NCI-H524 treated with DMSO at 0.1 percent for 48 hours (cell line): ENCODE measurements at places on chromosomes 7 and 10.

- no peak for DNase-seq
Observed at GRCh38 chr10:123886292-123886691, 5.3 kb downstream of the CPXM2 start.

GRCh38 chr10:7184660-7185366 lies 226.0 kb downstream of the SFMBT2 start:
- no peak for DNase-seq

GRCh38 chr10:80356563-80356988 lies at the start of the genes DYDC1 and DYDC2:
DYDC1 (minus strand) TSS chr10:80356755; CDS start chr10:80352601, 4,154 bp downstream.
DYDC2 (plus strand) TSS chr10:80356781; CDS start chr10:80362444, 5,663 bp downstream.
- DNase-seq: peak; percentile 36

DNA sequence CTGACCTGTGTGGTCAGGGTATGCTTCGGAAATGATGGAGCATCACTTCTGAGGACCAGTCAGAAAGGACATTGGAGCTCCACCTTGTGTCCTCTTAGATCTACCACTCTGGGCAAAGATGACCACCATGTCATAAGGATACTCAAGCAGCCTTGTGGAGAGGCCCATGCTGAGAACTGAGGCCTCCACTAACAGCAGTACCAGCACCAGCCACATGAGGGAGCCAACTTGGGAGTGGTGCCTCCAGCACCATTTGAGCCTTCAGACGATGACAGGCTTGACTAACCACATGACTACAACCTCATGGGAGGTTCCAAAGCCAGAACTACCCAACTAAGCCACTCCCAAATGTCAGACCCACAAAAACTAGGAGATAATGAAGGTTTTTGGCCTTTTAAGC lies 116.0 kb downstream of the NPTX2 start:
- no peak for DNase-seq

- no peak for DNase-seq
Observed at GRCh38 chr7:8035192-8035591, 66.6 kb downstream of the GLCCI1 start.

DNA sequence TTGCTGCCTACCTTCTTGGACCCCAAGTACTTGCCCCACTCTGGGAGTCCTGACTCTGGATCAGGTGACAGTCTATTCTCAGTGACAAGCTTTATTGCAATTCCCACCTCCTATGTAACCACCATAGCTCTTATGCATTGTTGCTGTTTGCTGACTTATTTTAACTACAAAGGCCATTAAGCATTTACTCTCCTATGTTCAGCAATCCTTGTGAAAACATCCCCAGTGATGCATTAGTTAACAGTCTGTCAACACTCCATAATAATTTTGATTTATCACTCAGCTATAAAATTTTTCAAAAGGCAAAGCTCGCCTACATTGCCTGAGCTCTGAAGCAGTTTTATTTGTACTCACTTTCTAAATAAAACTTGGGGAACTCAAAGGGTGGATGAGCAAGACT lies 871.8 kb upstream of the SORCS1 start:
- DNase-seq: no peak

DNA sequence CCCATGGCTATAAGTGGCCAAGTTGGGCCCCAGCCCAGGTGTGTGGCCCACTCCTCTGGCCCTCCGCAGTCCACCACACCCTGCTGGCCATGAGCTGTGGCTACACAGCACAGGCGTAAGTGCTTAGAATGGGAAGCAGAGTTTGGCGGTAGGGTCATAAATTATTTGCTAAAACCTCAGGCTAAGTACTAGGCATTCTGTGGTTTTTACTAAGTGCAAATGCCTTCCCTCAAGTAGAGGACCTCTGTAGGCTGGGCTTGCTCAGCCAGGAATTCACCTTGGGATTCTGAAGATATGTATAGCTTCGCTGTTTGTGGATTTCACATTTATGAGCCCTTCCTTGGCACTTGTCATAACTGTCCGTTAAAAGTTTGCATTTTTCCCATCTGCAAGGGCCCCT lies 44.8 kb upstream of the LOXL4 start:
- DNase-seq: no peak

GRCh38 chr10:33982995-33983394 lies 648.5 kb upstream of the NRP1 start:
- DNase-seq: no peak

- DNase-seq: no peak
Observed at GRCh38 chr10:5023177-5023805, 19.6 kb upstream of the AKR1C2 start.

DNA sequence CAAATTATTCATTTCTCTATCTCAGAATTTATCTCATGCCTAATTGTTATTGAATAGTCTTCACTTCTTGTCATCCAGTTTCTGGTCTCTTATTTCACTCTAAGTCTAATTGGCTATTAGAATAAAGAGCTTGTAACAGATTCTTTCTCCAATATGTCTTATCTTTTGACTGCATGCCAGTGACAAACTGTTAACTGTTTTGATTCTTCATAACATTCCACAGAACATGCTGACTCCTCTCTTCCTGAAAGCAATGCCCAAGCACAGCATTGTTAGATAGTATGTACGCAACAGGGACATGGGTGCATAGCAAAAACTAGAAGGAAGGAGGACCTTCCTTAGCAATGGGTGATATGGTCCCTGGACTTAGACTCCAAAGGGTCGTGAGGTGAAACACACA lies 65.4 kb downstream of the TRUB1 start:
- DNase-seq: no peak

GRCh38 chr10:93445097-93445960 lies 36.8 kb downstream of the MYOF start:
- DNase-seq: peak; percentile 33

DNA sequence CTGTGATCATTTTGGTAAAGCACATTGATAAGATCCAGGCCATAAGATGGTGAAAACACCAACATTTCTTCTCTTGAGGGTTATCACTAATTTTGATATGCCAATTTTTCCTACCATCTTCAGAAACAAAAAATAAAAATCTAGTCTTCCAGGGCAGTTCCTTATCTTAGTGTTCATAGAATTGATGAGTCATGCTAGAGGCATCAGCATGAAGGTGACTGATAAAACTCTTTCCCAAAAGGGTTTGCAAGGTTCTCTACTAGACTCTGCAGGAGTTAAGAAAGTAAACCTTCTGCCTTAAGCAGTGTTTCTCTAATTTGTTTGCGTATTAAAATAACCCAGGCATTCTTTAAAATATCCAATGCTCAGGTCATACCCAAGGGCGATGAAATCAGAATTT lies 483.1 kb upstream of the CNTNAP2 start:
- no peak for DNase-seq

DNA sequence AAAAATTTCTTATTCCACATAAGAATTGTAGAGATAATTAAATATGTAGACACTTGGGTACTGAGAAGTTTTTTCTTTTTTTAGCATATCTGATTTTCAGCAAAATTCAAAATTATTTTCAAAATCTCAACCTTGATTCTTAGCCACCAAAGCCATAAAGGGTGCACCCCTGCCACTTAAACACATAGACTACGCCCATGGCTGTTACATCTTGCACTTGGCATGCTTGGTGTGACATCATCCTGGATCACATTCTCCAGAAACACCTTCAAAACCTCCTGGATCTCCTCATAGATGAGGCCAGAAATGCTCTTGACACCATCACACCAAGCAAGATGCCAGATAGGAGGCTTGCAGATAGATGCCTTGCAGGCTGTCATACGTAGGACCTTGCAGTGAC lies 89.1 kb upstream of the KLF14 start:
- DNase-seq: no peak

DNA sequence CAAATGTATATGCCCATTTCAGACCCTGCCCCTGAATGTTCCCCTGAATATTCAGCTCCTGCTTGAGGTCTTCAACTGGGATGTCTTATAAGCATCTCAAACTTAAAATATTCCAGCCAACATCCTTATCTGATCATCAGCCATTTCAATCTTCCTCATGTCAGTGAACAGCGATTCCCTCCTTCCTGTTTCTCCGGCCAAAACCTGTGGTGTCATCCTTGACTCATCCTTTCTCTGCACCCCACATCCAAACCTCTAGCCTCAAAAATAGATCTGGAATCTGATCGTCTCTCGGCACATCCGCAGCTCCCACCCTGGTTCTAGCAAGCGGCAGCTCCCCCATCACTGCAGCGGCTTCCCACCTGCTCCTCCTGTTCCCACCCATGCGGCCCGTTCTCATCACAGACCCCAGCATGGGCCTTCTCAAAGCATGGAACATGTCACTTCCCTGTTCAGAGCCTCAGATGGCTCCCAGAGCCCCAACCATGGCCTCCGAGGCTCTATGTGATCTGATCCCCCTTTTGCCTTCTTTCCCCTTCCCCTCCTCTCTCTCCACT lies 165.7 kb downstream of the HECW1 start:
- no peak for DNase-seq

DNA sequence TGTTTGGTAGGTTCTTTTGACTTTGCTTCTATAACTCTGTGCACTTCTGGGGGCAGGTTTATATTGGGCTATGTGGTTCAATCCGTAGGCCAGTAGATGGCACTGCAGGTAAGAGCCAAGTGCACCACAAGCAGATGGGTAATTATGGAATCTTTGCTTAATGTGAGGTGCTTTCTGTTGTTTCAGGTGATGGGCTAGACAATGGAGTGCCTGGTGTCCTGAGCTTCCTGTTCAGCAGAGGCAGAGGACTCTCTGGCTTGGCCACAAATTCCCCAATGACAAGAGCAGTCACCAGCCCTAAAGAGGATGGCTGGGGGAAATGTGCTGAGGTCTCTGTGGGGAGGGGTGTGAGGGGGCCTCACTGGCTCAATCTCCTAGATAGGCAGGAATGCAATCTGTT lies 455.0 kb downstream of the CCSER2 start:
- no peak for DNase-seq

DNA sequence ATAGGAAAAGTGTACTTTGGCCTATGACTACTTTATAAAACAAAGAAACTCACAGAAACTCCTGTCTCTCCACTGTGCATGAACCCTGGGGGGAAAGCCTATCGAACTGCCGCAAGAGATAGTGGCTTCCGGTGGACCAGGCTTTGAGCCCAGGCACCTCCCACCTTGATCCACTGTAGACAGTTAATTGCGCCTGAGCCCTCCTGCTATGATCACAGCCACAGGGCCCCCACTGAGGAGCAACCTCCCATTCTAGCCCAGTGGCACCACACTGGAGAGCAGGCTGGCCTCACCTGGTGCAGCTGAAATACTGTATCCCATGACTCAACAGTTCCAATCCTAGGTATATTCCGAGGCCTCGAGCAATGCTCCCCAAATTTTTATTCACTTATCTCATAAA lies 98.8 kb downstream of the COBL start:
- no peak for DNase-seq

DNA sequence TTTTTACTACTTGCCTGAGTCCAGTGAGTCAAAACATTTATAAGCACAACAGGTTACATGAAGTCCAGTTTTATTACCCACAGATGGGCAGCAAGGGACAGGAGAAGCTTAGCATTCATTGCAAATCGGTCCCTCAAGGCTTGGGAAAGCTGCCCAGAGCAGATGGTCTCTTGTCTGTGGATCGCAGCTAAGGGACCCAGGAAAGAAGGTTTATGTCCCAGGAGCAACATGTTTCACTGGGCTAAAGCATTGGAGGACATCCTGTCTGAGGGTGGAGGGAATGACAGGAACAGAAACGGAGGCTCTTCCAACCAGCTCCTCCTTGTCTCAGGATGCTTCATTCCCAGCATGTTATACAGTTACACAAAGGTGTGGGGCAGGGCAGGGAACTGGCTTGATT lies 39.3 kb downstream of the TRIM24 start:
- peak; percentile 10 for DNase-seq
